ENCODE measurements at places on chromosomes 12 and 14.

- peak; percentile 67 for DNase-seq
Measured at GRCh38 chr12:50057000-50057841, at the start of gene ASIC1. ASIC1 (plus strand) TSS chr12:50057596; CDS start chr12:50058767, 1,171 bp downstream.

- DNase-seq = no peak
Measured at GRCh38 chr12:91988086-91988923, 157.3 kb downstream of the BTG1 start.

- no peak for DNase-seq
Measured at GRCh38 chr14:55220230-55220629, 28.8 kb upstream of the DLGAP5 start.

GRCh38 chr12:117321572-117321971 is 39.9 kb downstream of the NOS1 start:
- DNase-seq = no peak

DNA sequence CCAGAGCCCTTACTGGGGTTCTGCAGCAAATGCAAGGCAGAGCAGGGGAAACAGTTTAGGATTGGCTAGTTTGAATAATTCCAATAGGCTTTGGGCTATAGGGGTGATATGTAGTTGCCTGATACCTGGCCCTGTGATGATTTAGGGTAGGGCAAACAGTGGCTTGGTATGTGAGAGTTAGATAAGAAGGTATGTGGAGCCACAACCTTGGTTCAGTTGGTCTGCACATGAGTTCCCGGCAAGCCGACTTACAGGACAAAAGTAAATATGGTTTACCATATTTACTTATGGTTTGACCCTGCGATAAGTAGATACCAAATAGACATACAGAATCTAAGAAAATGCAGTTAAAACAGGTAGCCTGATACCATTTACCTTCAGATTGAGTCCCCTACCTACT is 8.3 kb upstream of the CAPRIN2 start:
- DNase-seq = no peak

- DNase-seq = peak; percentile 28
Measured at GRCh38 chr14:59897757-59898383, 22.1 kb upstream of the LRRC9 start.

GRCh38 chr12:67357376-67358125 is 88.4 kb downstream of the CAND1 start:
- DNase-seq = no peak

- DNase-seq = no peak
Measured at GRCh38 chr14:103488071-103488470, 34.6 kb downstream of the CKB start.
